ENCODE measurements at places on chromosomes 13 and 19.
A peak's percentile ranks its signal among the peaks of the same experiment; 100 is the strongest.

DNA sequence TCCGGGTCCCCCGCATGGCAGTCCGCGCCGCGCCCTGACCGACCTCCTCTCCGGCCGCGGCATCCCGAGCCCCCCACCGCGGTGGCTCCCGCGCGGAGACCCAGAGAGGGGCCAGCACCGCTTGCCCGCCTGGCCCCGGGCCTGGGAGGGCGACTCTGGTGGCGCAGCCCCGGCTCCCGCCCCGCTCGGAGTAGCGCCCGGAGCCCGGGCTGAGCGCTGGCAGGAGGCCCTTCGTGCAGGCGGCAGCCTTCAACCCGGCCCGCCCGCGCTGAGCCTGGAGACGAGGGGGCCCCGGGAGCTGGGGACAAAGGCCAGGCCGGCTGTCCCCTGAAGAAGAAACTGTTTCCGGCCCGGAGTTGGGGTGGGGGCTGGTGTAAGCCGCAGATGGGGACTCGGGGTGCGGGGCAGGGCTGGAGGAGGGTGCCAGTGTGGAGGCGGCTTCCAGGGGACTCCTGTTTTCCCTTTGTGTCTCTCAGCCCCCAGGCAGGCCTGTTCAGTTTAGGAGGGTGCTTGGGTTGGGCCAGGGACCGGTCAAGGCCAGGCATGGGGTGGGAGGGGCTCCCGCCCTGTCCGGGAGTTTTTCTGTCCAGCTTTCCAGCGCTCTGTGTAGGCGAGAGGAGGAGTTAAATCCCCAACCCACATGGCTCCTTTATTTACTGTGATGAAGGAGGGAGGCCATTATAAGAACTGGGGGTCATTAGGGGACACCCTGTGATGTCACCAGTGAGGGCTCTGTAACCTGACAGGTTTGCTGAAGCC, 935 bp downstream of the LRP3 start:
- no peak for DNase-seq

DNA sequence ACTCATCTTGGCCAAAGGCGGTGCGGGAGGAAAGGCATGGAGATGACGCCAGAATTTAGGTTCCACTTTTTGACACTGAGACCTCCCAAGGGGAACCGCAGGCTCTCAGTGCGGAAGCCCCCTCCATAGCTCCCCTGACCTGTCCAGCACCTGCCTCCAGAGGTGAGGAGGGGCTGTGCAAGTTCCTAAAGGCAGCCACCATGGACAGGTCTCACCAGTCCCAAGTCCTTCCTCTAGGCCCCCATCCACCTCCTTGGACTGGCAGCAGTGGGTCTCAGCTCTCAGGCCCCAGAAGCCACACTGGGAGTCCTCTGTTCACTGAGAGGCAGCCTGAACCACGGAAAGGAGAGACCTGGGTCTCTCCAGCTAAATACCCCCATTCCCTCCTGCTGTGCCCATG, 31.6 kb upstream of the TSHZ3 start:
- DNase-seq, result no peak

DNA sequence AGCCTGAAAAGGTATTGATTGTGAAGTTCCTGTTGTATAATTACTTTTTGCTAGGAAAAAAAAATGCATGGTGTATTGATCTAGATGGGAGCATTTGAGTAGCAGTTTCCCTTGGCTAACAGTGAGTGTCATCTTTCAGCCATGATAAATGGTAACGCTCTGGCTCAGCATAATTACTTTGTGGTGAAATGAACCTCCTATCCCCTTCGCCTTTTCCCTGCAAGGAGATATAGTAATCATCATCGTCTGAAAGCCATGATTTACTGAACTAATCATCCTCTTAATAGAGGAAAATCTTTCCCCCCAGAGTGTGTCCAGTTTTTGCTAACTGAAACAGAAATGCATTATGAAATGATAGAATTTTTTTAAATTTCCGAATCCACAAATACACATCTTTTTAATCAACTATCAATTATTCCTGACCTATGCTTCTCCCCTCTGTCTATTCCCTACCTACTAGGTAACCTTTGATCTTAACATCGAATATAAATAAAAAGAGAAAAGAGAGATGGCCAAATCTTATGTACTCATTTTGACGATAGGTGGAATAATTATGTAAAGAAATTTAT, 88.7 kb downstream of the MAB21L1 start:
- no peak for DNase-seq

- no peak for DNase-seq
Observed at GRCh38 chr19:12603714-12604113, 6.9 kb downstream of the ZNF490 start.

DNA sequence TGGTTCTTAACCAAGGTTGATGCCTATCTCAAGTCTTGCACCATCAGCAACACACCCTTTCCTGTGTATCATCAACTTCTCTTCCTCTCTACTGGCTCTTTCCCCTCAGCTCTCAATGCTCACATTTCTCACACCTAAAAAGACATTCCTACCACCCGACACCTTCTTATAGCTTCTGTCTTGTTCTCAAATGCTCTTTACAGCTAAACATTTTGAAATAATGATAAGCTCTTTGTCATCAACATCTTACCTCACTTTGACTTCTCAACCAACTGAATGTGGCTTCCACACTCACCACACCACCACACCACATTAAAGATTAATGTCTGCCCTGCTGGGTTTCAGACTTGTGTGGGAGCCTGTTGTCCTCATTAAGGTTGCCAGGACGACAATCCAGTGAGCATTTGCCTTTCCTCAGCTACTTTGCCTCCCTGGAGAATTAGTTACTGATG, 67.8 kb downstream of the RXFP2 start:
- no peak for DNase-seq

- no peak for DNase-seq
Observed at GRCh38 chr13:98429531-98429930, 147.4 kb downstream of the STK24 start.

DNA sequence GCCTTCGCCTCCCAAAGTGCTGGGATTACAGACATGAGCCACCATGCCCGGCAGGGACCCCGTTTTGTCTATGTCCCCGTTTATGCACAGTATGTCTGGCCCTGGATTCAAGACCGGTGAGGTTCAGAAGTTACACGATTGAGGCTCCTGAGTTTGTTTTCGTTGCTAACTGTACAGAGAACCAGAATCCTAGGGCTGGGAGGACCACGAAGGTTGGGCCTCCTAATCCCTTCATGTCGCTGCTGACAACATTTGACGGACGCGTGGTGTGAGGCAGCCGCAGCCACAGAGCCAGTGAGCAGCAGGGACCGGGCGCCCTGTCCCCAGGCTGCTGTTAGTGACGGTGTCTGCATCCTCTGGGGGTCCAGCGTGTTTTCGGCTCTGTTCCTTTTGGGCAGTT, 91.4 kb downstream of the ATP11A start:
- no peak for DNase-seq

- DNase-seq, result peak; percentile 76
Observed at GRCh38 chr13:111216166-111216960, 101.3 kb downstream of the ARHGEF7 start.

- peak; percentile 49 for DNase-seq
Observed at GRCh38 chr19:38852231-38853044, 2.7 kb upstream of the HNRNPL start.

DNA sequence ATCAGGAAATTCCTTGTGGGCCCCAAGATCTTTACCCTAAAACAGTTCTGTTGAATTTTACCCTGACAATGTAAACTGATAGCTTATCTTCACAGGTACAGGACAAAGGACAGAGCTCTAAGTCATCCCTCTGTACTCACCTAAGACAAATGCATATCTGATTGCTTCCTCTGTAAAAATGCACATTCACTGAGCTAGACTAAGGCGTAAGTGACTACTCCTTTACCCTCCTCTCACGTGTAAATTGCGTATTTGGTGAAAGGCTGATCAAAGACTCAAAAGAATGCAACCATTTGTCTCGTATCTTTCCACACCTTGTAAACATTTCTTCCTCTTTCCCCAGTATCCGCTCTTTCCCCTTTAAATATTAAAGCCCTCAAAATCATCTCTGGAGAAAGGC, 80.6 kb upstream of the LRCH1 start:
- no peak for DNase-seq

DNA sequence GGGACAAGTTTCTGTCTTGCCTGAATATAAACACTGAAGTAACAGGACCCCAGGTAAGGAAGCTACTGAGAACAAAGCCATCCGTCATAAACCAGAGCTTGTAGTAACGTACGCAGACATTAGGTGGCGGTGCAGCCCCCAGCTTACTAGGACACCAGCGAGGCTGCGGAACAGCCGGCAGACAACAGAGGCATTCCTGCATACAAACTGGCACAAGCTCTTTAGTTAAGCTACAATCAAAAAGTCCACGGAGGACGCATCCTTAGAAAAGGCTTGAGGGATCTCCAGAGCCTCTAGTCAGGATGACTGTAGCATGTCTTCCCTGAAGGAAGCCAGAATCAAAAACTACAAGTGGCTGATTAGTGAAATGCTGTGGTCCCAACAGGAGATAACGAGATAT, 26.2 kb downstream of the ZNF160 start:
- DNase-seq, result no peak

- no peak for DNase-seq
Observed at GRCh38 chr13:73223372-73223781, 164.6 kb downstream of the KLF5 start.

DNA sequence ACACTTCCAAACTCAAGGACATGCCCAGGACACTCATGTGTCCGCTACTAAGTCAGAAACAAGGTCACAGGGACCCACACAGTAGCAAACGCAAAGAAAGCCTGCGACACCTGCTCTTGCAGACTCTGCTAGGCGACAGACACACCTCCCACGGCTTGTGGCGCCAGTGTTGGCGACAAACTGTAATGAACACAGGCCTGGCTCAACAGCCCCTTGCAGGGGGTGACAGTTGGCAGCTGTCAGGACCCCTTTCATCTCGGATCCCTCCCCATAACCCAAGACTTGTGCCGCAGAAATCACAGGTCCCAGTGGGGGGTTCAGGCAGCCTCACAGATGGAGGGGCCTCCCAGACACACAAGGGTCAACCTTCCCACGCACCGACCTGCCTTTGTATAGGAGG, 364 bp downstream of the CKM start:
- peak; percentile 70 for DNase-seq

- DNase-seq, result no peak
Observed at GRCh38 chr19:13861392-13861713, 15.6 kb upstream of the NANOS3 start.

DNA sequence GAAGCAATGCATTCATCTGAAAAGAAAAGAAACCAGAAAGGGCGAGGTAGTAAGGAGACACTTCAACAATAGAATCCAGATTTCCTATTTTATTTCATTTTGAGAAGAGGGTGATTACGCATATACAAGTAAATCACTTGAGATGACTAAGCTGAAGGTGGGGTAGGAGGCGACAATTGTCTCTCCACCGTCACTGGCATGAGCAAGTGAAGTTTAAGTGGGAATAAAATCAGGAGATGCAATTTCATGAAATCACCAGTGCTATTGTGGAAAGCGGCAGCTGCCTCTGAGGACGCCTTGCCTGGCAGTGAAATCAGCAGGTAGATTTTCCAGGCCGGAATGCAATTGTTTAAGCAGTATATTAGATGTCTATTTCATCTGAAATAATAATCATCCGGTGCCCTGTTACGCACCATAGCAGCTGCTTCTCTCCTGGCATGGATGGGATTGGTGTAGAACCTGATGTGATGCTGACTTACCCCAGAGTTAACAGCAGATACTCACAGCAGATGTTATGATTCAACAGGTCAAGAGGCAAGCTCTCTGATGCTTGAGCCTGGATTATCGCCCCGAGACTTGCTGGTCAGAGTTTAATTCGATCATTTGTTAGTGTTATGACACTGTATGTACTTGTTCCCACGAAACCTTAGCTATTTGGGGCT, 64.3 kb downstream of the RASL11A start:
- DNase-seq, result peak; percentile 39

GRCh38 chr19:47321630-47322029, 10.3 kb upstream of the C5AR2 start:
- no peak for DNase-seq

DNA sequence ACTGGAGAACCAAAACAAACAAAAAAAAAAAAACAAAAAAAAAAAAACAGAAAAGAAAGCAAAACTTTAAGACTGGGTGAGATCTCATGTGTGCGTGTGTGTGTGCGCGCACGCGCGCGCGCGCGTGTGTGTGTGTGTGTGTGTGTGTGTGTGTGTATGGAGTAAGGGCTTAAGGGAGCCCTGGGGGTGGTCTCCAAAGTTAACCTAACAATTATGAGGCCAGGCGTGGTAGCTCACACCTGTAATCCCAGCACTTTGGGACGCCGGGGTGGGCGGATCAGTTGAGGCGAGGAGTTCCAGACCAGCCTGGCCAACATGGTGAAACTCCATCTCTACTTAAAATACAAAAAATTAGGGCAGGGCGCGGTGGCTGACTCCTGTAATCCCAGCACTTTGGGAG, 46.7 kb downstream of the CYP4F22 start:
- DNase-seq, result no peak

GRCh38 chr19:5395556-5395955, 54.9 kb upstream of the PTPRS start:
- DNase-seq, result no peak

DNA sequence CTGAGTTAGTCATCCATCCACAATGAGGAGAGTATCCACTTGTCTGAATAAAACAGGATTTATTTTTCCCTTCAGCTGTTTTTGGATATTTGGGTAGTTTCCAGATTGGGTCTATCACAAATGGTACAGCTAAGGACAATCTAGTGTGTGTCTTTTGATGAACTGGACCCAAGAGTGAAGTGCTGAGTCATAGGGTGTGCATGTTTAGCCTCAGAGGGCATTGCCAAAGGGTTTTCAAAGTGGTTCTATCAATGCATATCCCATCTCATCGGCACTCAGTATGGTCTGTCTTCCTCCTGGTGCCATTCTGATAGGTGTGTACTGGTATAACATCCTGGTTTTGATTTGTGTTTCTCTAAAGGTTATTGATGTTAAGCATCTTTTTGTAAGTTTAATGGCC, 62.3 kb downstream of the GSX1 start:
- peak; percentile 15 for DNase-seq

DNA sequence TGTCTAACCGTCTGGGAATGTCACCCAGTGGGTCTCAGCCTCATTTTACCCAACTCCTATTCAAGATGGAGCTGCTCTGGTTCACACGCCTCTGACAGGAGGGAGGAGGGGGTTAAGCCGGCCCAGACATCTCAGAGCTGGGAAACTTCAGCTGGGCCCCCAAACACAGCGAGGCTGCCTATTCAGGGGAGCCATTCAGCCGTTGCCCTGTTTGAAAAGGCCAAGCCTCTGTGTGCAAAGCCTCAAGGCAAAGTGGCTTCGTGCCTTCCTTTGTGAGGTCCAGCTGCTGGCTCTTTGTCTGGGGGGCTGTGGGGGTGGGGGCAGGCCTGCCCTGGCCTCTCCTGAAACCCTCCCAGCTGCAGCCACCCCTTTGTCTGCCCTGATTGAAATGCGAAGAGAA, 147.4 kb downstream of the PTPRS start:
- no peak for DNase-seq

DNA sequence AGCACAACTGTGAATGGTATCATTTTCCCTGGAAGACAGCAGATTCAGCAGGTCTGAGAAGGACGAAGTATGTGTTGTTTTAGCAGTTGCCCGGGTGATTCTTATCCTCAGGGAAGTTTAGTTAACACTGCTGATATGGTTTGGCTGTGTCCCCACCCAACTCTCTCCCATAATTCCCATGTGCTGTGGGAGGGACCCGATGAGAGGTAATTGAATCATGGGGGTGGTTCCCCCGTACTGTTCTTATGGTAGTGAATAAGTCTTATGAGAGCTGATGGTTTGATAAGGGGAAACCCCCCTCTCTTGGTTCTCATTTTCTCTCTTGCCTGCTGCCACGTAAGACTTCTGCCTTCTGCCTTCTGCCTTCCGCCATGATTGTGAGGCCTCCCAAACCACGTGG, 81.0 kb upstream of the UBAC2 start:
- no peak for DNase-seq

GRCh38 chr13:39916330-39916729, 260.9 kb downstream of the COG6 start:
- no peak for DNase-seq
